Right cardiac atrium (tissue), 5 donors: ENCODE measurements at places on chromosomes 1 and 21.

- no peak for DNase-seq
Observed at GRCh38 chr1:199290186-199290585, 651.3 kb downstream of the PTPRC start.

- no peak for DNase-seq
Observed at GRCh38 chr1:225942574-225942973, 1.6 kb upstream of the LEFTY2 start.

DNA sequence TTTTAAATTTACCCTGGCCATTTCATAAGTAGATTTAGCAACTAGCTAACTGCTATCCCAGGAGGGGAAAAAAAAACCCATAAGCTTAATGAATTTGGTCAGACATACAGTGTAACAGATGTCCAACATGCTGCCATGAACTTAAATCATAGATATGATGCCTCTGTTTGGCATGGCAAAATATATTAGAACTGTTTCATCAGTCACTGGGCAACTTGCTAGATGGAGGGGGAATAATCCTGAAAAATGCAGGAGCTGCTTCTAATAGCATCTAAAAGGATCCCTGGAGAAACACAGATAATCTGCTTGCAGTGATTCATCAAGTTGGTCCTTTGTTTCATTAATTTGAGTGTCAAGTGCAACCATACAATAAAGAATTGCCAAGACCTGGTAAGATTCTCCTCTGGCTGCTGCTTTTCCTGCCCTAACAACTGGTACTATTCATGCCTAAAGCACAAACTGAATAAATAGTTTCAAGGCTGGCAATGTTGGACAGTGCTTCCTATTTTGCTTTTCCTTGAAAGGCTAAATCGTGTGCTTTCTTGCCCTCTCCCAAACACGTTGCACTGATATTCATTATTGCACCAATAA, 1.5 kb upstream of the ST6GALNAC5 start:
- no peak for DNase-seq

GRCh38 chr1:112247961-112248360, 148.1 kb upstream of the CTTNBP2NL start:
- peak; percentile 69 for DNase-seq

DNA sequence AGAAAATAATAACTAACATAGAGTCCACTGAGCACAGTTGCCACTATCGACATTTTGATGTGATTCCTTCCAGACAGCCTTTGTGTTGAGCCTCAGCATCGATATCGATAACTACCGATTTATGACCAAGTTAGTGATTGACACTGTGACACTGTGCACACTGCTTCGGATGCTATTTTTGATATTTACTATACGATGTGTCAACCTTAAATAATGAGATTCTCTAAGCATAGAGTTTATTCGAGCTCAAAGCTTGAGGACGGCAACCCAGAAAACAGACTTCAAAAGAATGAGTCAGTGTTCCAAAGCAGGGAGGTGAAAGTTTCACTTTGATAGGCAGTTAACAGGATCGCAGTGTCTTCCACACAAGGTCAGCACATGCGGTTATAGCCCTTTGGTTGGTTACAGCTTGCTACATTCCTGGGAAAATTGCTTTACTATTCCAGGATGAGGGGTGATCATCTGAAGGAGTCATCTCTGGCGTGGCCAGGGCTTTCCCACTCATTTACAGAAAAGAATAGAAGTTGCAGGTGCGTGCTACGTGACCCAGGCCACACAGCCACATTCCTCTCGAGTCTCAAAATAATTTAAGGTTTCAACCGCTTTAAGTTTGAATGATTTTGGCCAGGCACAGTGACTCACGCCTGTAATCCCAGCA, 53.6 kb upstream of the EFHD2 start:
- DNase-seq, result no peak
